ENCODE measurements at places on chromosomes 5 and 9. TPM values are rescaled to one million over a fixed set of nuclear protein-coding genes. Genes with fewer than 3 reads are reported as not detected.

GRCh38 chr5:40386289-40386688 is 293.4 kb upstream of the PTGER4 start:
- no peak for DNase-seq

DNA sequence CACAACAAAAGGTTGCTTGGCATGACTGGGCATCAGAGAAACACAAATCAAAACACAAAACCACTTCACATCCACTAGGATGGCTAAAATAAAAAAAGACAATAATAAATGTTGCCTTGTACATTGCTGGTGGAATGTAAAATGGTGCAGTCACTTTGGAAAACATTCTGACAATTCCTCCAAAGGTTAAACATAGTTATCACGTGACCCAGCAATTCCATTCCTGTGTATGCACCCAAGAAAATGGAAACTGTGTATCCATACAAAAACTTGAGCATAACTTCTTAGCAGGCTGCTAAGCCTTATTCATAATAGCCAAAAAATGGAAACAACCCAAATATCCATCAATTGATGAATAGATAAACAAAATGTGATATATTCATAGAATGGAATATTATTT is 10.2 kb upstream of the SLC46A2 start:
- no peak for DNase-seq

DNA sequence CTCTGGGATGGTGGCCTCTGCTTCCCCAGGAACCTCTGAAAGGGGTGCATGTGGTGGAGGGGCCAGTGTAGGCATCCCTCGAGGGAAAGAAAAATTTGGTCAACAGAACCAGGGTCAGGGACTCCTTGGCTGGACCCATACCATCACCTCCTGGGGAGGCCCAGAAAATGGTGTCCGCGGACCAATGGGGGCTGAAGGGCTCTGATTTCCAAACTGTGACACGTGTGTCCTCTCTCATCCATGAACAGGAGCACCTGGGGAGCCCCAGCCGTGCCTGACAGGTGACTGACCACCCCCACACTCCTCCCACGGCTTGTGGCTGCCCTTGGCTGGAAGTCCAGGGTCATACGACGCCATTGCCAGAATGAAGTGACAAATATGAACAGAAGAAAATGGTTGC is 3.9 kb downstream of the FCN2 start:
- DNase-seq = no peak

DNA sequence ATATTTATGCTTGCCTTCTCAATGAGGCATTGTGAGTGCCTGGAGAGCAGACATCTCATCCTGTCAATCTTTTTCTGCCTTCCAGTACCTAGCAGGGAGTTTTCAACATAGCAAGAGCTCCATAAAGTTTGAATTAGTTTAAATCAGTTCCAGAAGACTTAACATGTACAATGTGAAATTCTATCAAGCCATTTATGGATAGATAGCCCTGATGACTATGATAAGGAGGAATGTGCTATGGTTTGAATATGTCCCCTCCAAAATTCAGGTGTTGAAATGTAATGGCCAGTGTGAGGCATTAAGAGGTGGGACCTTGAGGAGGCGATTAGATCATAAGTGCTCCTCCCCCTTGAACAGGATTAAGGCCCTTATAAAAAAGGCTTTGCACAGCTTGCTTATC is 306.9 kb upstream of the SMARCA2 start:
- DNase-seq = no peak

DNA sequence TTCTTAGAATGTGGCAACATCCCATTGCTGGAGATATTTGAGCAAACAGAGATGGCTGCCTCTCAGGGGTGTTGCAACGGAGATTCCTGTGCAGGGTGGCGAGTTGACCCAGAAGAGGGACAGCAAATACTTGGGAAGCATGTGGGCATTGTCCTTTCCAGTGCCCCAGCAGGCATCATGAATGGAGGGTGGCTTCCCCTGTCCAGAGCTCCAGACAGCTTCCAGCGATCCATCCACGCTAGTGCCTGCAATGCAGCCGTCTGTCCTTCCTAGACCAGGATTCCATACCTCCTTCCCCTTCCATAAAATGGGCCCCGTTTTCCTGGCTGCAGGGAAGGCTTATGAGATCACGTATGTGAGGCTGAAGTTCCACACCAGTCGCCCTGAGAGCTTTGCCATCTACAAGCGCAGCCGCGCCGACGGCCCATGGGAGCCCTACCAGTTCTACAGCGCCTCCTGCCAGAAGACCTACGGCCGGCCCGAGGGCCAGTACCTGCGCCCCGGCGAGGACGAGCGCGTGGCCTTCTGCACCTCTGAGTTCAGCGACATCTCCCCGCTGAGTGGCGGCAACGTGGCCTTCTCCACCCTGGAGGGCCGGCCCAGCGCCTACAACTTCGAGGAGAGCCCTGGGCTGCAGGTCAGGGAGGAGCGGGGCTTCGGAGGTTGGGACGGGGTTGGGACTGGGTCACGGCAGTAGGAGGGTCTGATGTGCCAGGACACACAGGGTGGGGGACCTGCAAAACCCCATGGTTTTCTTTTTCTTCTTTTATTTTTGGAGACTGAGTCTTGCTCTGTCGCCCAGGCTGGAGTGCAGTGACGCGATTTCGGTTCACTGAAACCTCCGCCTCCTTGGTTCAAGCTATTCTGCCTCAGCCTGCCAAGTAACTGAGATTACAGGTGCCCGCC is 17.2 kb downstream of the LAMC3 start:
- no peak for DNase-seq

GRCh38 chr5:157689942-157690689 is 18.8 kb downstream of the C5orf52 start:
- DNase-seq = peak; percentile 45

GRCh38 chr5:148864113-148864841 is 37.9 kb downstream of the ADRB2 start:
- DNase-seq = no peak

GRCh38 chr9:14389657-14390056 is 75.7 kb upstream of the NFIB start:
- DNase-seq = no peak

GRCh38 chr5:176542596-176543427 is 5.6 kb upstream of the RNF44 start:
- peak; percentile 50 for DNase-seq

GRCh38 chr9:87270221-87270847 is 227.3 kb upstream of the DAPK1 start:
- DNase-seq = no peak

DNA sequence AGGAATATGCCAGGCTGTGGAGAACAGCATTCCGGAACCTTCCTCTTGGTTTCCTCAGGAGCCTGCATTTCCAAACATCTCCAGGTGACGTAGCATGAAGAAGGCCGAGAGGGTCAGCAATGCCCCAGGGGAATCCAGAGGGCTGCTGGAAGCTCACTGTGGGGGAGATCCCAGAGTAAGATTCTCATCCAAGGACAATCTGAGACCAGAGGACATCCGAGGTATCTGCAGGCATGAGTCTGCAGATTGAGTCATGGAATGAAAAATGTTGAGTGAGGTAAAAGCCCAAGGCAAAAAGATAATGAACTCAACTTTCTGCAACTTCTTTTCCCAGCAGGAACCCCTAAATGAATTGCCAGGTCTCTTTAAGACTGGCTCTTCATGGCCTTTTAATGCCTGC is 73.5 kb downstream of the KIF4B start:
- no peak for DNase-seq

DNA sequence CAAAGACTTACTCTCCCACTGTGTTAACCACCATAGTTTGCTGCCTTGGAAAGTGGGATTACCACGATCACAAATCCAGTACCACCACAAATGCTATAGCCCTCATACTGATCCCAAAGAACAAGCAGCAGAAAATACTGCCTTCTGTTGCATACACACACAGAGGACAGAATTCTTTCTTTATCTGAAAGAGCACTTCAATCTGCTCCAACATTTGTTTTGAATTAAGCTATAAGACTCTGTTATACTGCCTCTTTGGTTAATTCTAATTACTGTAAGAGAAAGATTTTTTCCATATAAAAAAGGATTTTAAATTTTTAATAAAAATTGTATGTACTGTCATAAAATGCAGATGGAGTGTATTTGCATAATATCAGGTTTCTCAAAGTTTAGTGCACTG is 69.8 kb downstream of the YIPF5 start:
- DNase-seq = no peak

GRCh38 chr9:962023-962422 is 14.4 kb upstream of the DMRT3 start:
- DNase-seq = no peak

DNA sequence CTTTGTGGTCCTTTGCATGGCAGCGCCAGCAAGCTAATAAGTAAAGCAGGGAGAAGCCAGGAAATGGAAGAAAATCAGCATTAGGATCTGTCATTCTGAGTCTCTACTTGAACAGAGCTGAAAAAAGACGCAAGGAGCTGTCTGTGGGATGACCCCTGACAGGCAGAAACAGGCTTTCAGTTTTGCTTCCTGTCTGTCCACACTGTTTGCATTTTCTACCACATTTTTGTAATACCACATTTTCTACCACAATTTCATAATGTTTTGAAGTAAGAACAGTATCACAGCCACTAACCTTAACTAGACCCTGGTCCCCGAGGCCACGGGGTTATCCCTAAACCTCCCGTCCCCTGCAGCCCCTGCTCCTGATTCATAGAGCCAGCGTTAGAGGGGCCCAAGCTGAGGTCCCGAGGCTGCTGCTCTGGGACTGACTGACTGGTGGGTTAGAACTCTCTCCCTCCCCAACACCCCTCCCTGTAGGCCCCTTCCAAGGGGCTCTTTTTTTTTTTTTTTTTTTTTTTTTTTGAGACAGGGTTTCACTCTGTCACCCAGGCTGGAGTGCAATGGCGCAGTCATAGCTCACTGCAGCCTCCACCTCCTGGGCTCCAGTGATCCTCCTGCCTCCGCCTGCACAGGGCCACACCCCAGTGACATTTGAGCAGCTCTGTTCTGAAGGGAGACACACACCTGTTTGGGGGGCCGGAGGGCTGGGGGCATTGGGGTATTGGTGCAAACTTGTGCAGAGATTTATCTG is 4.0 kb upstream of the CLIC3 start:
- DNase-seq = no peak

DNA sequence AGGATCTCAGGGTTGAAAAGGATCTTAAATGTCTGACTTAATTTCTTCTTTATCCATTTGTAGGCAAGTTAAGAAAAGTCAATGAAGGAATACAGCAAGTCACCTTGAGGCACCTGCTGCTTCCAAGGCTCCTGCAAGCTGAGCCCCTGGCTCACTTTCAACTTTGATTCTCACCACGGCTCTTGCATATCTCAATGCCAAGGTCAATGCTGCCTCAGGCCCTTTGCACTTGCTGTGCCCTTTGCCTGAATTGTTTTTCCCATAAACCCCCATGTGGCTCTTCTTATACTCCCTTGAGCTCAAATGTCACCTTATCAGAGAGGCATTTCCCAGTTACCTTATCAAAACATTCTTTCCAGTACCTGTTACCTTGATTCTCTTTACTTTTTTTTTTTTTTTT is 144.3 kb upstream of the RAPGEF1 start:
- DNase-seq = no peak

GRCh38 chr5:54739371-54739770 is 221.8 kb downstream of the SNX18 start:
- DNase-seq = no peak

DNA sequence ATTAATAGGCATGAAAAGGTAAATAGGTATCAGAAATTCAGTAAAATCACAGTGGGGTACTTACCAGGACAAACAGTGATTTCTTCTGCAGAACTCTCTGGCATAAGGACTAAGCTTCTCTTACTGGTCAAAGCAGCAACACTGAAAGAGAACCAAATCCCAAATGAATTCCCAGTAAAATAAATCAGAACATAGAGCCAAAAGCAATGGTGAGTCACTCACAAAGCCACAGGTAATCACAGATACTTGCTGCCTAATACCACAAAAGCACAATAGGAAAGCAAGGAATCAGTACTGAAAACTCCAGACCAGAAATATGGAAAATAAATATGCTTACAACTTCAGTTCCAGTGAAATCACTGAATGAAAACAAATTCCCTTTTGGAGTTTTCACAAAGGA is 50.7 kb downstream of the UIMC1 start:
- DNase-seq = no peak

DNA sequence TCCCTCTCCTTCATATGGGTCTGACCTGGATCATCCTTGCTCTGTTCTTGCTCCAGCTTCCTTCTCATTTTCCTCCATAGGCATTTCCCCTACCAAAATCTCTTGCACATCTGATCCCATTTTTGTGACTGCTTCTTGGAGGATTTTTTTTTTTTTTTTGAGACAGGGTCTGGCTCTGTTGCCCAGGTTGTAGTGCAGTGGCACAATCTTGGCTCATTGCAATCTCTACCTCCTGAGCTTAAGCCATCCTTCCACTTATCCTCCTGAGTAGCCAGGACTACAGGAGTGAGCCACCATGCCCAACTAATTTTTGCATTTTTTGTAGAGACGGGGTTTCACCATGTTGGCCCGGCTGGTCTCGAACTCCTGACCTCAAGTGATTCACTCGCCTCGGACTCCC is 10.5 kb upstream of the JMY start:
- DNase-seq = no peak

DNA sequence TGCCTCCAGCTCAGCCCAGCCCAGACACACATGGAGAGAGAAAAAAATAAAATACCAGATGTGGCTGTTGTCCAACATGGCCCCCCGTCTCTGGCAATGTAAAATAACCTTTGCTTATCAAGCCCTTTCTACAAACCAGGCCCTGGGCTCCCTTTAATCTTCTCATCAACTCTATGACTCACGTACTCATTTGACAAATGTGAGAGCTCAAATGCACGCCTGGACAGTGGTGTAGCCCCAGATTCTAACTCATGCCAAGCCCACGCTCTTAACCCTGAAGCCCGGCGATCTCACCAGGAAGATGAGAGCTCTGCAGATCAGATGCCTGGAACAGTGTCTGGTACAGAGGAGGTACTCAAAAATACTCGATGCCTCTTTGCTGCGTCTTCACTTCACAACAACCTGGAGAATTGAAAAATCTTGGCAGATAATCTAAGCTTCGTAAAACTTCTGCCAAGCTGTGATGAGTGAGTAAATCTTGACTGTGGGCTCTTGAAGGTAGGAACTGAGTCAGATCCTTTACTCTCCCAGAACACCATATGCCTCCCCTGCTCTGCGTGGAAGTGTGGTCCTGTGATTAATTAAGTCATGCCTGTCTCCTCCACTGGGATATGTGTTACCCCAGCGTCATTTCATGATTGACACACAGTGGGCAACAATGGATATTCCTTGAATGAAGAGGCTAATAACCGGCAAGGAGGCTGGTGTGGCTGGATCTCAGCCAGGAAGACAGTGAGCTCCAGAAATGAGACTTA is 102.0 kb upstream of the FSTL4 start:
- DNase-seq = no peak

GRCh38 chr9:130630506-130631330 is 33.7 kb upstream of the PRDM12 start:
- no peak for DNase-seq

The PLAC8L1 gene
- total RNA-seq = 0.30 TPM

The SLC1A1 gene
- total RNA-seq = 7.1 TPM

The CWC27 gene
- 40.5 TPM for total RNA-seq

The CYSRT1 gene
- total RNA-seq = 2.9 TPM

The APBA1 gene
- total RNA-seq = 0.94 TPM

The PCBD2 gene
- total RNA-seq = 12.8 TPM

The SHOC1 gene
- not detected for total RNA-seq

The NRG2 gene
- 0.73 TPM for total RNA-seq

The SAPCD2 gene
- 52.0 TPM for total RNA-seq

The LCN12 gene
- total RNA-seq = 4.7 TPM
